ENCODE measurements at places on chromosomes 11 and 22.

GRCh38 chr11:46431211-46431610 is 39.6 kb upstream of the CHRM4 start:
- H3K27ac ChIP-seq = no peak overlapping the region
- peaks cover 43% of the 10 kb centered on the region for H3K36me3 ChIP-seq
- DNase-seq = no peak
- no peaks in the 10 kb centered on the region for H3K27me3 ChIP-seq

GRCh38 chr22:43948836-43949406 is 6.3 kb upstream of the SAMM50 start:
- H3K36me3 ChIP-seq = no peaks in the 10 kb centered on the region
- peaks cover 2% of the 10 kb centered on the region for H3K4me1 ChIP-seq
- DNase-seq = no peak
- H3K27me3 ChIP-seq = peaks cover 5% of the 10 kb centered on the region

DNA sequence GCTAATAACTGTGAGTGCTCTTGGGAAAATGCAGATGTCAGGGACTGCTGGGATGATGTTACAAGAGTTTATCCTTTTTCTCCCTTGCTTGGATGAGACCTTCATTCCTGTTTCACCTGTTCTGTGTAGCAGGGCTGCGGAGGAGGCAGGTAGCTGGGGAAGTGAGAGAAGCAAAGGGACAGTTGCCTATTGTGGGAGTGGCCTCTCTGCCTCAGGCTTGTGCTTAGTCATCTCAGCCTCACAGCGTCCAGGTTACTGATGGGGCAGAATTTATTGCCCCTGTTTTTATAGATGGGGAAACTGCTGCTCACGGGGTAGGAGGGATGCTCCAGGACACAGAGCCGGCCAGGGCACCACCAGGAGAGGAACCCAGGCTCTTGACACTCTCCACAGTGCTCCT is 1.7 kb downstream of the STX3 start:
- no peaks in the 10 kb centered on the region for H3K27me3 ChIP-seq
- H3K4me3 ChIP-seq = no peak overlapping the region
- peaks cover 15% of the 10 kb centered on the region for H3K4me1 ChIP-seq
- H3K27ac ChIP-seq = no peak overlapping the region

GRCh38 chr22:38925571-38926041 is 31.8 kb upstream of the APOBEC3A start:
- H3K4me1 ChIP-seq = peaks cover 3% of the 10 kb centered on the region
- H3K36me3 ChIP-seq = no peaks in the 10 kb centered on the region
- no peak overlapping the region for H3K4me3 ChIP-seq
- no peak overlapping the region for H3K27ac ChIP-seq
- H3K27me3 ChIP-seq = peaks cover 38% of the 10 kb centered on the region

DNA sequence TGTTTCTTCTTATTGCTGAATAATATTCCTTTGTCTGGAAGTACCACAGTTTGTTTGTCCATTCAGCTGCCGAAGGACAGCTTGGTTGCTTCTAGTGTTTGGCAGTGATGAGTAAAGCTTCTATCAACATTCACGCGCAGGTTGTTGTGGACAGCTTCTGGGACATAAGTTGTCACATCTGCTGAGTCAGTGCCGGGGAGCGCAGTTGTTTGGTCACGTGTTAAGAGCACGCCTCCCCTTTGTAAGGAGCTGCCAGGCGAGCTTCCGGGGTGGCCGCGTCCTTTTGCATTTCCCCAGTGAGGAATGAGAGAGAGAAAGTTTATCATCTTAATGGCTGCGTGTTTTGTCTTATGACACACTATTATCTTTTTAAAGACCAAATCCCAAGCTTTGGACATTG is 30.3 kb downstream of the SAMM50 start:
- no peaks in the 10 kb centered on the region for H3K27me3 ChIP-seq
- H3K4me3 ChIP-seq = no peak overlapping the region
- H3K36me3 ChIP-seq = peaks cover 46% of the 10 kb centered on the region
- no peak overlapping the region for H3K27ac ChIP-seq
- no peaks in the 10 kb centered on the region for H3K4me1 ChIP-seq

DNA sequence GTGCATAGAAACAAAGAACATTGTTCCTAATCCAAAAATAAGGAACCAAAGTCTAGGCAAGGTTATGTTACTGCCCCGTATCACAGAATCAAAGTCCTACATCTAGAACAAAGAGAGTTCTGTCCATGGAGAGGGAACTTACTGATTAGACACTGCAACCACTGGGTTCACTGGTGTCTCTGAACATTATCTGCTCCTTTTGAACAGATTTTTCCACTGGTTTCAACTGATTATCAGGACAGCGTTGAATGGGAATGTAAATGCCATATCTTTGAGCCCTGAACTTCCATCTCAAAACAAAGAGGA is 20.1 kb upstream of the OR8D2 start:
- no peak overlapping the region for H3K27ac ChIP-seq
- no peaks in the 10 kb centered on the region for H3K4me1 ChIP-seq
- no peak overlapping the region for H3K4me3 ChIP-seq
- DNase-seq = no peak

GRCh38 chr11:70916351-70916750 is 336.0 kb downstream of the SHANK2 start:
- H3K36me3 ChIP-seq = no peaks in the 10 kb centered on the region
- H3K4me3 ChIP-seq = no peak overlapping the region
- H3K27ac ChIP-seq = no peak overlapping the region

DNA sequence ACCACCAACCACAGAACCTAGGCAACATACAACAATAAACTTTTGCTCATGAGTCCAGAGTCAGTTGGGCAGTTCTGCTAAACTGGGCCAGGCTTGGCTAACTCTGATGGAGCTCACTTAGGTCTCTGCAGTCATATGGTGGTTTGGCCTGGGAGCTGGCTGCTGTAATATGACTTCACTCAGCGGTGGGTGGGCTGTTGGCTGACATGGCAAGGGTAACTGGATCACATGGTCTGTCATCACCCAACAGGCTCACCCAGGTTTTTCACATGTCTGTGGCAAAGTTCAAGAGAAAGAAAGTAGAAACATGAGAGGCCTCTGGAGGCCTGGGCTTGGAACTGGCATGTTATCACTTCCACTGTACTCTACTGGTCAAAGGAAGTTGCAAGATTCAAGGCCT is 43.2 kb upstream of the CLMP start:
- no peak overlapping the region for H3K27ac ChIP-seq
- H3K36me3 ChIP-seq = no peaks in the 10 kb centered on the region
- H3K4me1 ChIP-seq = peaks cover 11% of the 10 kb centered on the region
- no peaks in the 10 kb centered on the region for H3K27me3 ChIP-seq
- no peak for DNase-seq

- H3K4me1 ChIP-seq = no peaks in the 10 kb centered on the region
- H3K36me3 ChIP-seq = no peaks in the 10 kb centered on the region
- no peak overlapping the region for H3K4me3 ChIP-seq
- DNase-seq = no peak
- no peak overlapping the region for H3K27ac ChIP-seq
These were observed 439.7 kb downstream of the BUD13 start for GRCh38 chr11:116333001-116333535.
